ENCODE measurements at places on chromosomes 1 and 21. TPM values are rescaled to one million over a fixed set of nuclear protein-coding genes. Genes with fewer than 3 reads are reported as not detected.

The USP33 gene
- 71.0 TPM for total RNA-seq

The PDPN gene
- 10.7 TPM for total RNA-seq

The SELP gene
- total RNA-seq: 2.9 TPM

GRCh38 chr1:85607126-85607920, 26.8 kb downstream of the CCN1 start:
- no peaks in the 10 kb centered on the region for H3K36me3 ChIP-seq
- H3K27me3 ChIP-seq: no peaks in the 10 kb centered on the region
- H3K27ac ChIP-seq: no peak overlapping the region
- DNase-seq: peak; percentile 16

DNA sequence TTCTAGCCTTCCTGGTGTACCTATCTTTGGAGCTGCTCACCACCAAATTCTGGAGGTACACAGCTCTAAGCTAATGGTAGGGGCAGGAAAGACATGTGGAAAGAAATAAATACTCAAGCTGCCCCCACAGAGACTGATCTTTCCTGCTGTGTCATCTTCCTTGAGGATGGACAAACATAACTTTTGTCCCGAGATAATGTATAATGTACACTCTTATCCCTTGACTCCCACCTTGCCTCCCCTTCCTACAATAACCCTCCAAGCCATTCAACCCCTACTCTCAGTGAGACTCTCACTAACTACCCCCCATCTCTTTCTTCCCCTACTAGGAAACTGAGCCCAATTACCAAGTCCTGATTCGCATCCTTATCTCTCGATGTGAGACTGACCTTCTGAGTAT, 12.2 kb downstream of the ANXA9 start:
- no peak overlapping the region for H3K27ac ChIP-seq
- peaks cover 26% of the 10 kb centered on the region for H3K36me3 ChIP-seq
- H3K4me3 ChIP-seq: no peak overlapping the region

The SPSB1 gene
- total RNA-seq: 9.6 TPM

The BTBD19 gene
- 5.2 TPM for total RNA-seq

DNA sequence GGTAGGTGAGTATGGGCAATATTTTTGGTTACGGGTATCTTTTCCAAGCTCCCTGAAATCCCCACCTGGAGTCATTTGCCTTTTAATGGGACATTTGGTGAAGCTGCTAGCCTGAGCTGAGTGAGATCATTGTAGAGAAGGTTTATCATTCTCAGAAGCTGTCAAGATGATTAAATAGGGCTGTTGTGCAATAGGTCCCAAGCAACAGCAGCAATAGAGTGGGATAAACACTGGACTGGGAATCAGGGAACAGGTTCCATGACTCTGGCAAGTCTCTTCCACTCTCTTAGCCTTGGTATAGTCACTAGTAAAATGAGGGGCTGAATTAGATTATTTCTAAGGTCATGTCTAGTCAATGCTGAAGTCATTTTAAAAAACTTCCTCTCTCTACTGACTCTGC, 30.3 kb upstream of the FAM78B start:
- no peak for DNase-seq
- no peaks in the 10 kb centered on the region for H3K4me1 ChIP-seq
- no peaks in the 10 kb centered on the region for H3K36me3 ChIP-seq

DNA sequence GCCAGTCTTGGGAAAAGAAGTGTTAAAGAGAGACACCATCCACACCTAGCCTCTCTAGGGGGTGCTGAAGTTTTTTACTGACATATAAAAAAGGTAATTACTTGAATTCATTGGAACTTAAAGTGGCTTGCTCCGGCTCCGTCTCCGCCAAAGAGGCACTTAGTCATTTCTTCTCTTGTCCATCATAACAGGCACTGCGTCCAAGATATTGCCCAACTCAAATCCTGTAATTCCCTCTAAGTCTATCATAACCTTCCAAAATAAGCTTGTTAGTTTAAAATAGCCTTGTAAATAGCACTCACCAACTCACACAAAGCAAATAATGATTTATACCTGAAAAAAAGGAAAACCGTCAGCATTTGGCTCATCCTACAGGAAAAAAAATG, 160.5 kb downstream of the ZBTB18 start:
- DNase-seq: peak; percentile 13
- H3K4me1 ChIP-seq: no peaks in the 10 kb centered on the region
- no peak overlapping the region for H3K4me3 ChIP-seq

DNA sequence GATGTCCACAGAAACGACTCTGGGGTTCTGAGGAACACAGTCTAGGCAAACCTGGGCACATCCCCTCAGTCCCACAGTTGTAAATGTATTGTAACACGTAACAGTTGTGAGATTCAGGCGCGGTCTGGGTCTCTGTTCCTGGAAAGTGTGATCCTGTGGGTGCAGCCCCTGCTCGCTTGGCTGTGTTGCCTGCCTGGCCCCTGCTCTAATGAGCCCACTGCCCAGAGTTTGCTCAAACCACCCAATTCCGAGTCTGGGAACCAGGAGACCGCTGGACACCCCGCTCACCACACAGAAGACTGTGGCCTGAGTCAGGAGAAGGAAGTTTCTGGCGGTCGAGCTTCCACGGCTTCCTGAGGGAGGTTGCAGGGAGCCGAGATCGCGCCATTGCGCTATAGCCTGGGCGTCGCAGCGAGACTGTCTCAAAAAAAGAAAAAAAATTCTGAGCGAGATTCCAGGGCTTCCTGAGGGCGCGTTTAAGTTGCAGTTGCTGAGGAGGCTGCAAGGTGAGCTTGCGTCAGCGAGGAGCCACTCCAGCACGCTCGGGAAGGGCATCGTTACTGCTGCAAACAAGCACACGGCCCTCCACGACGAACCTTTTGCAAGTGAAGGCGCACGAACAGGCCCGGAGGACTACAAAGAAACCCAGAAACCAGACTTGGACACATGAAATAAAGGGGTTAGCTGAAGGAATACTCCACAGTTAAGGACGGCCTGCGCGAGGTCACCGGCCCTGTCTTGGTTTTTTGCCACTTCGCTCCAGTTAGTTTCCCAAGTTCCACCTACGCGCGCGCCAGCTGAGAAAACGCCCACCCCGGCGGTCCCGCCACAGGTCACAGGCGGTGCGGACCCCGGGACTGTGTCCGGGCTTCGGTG, 1.1 kb downstream of the C21orf58 start:
- H3K4me3 ChIP-seq: no peak overlapping the region
- peak; percentile 13 for DNase-seq
- H3K27ac ChIP-seq: no peak overlapping the region
- peaks cover 26% of the 10 kb centered on the region for H3K4me1 ChIP-seq

DNA sequence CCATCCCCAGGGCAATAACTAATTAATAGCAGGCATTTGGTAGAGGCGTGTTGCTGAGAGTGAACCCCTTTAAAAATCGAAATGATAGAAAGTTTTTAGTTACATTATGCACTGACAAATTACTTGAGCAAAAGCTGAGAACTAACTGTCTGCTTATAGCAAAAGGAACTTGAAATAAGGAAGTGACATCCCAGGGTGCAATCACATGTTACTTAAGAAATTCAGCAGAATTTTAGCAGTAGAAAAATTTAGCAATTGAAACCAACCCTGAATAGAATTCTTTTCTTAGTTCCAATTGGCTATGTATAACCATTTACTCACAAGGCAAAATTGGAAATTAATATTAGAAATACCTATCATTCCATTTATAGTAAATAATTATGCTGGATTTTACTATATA, 139.5 kb upstream of the SAMSN1 start:
- H3K27me3 ChIP-seq: no peaks in the 10 kb centered on the region
- no peak overlapping the region for H3K27ac ChIP-seq
- no peaks in the 10 kb centered on the region for H3K4me1 ChIP-seq
- no peak for DNase-seq
- H3K36me3 ChIP-seq: no peaks in the 10 kb centered on the region

DNA sequence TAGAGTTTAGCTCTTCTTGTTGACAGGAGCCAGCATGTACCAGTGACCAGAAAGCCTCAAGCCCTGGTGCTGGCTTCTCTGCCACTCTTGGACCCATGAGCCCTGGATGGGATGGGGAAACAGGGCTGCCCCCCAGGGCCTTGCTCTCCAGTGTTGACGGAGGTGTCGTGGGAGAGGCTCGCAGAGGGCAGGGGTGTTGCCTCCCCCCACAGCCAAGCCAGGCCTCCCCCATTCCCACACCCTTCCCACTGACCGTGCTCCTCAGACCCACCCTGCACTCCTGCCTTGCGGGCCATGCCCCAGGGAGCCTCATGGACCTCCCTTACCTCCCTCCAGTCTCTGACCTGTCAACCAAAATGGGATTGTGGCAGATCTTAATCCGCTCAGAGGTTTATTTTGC, 123.8 kb upstream of the COL6A1 start:
- no peak for DNase-seq
- no peaks in the 10 kb centered on the region for H3K36me3 ChIP-seq
- H3K27me3 ChIP-seq: no peaks in the 10 kb centered on the region
- no peaks in the 10 kb centered on the region for H3K4me1 ChIP-seq
- H3K4me3 ChIP-seq: no peak overlapping the region
- H3K27ac ChIP-seq: no peak overlapping the region

The PADI1 gene
- not detected for total RNA-seq

The APH1A gene
- 117 TPM for total RNA-seq

The WNT3A gene
- not detected for total RNA-seq

DNA sequence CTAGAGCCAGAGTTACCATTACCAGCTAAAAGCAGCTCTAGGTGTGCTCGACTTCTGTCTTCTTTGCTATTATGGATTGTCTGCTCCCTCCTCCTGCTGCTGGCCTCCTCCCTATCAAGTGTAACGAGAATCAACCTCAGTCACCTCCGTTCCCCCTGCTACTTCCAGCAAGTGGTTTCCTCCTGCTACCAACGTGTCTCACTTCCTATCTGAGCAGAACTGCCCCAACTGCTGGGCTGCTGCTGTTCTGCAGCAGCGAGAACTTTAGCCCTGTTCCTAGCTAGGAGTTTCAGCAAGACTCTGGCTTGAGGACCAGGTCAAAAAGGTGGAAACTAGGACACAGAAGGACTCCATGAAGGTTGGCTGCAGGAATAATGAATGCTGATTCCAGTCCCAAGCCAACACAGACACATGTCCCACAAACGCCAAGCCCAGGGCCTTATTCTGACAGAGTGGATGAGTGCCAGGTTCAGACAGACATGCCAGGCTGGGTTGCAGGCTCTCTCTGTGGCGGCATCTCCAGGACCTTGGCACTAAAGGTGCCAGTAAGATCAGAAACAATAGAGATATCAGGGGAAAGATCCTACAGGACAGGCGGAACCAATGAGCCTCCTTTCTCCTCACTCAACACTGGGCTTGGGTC, 46.9 kb downstream of the CD34 start:
- peaks cover 71% of the 10 kb centered on the region for H3K4me1 ChIP-seq
- no peaks in the 10 kb centered on the region for H3K27me3 ChIP-seq
- DNase-seq: peak; percentile 30
- H3K27ac ChIP-seq: peak overlapping the region; percentile 28
- H3K36me3 ChIP-seq: no peaks in the 10 kb centered on the region

GRCh38 chr1:68675336-68675735, 178.5 kb upstream of the DEPDC1 start:
- no peaks in the 10 kb centered on the region for H3K36me3 ChIP-seq
- H3K27ac ChIP-seq: no peak overlapping the region
- no peak overlapping the region for H3K4me3 ChIP-seq
- no peaks in the 10 kb centered on the region for H3K4me1 ChIP-seq
- H3K27me3 ChIP-seq: no peaks in the 10 kb centered on the region

GRCh38 chr21:27812279-27812678, 845.4 kb upstream of the ADAMTS5 start:
- no peak overlapping the region for H3K4me3 ChIP-seq
- H3K27ac ChIP-seq: no peak overlapping the region
- no peaks in the 10 kb centered on the region for H3K27me3 ChIP-seq
- no peaks in the 10 kb centered on the region for H3K36me3 ChIP-seq
- H3K4me1 ChIP-seq: no peaks in the 10 kb centered on the region
- no peak for DNase-seq

- DNase-seq: peak; percentile 60
- H3K27me3 ChIP-seq: no peaks in the 10 kb centered on the region
- H3K36me3 ChIP-seq: no peaks in the 10 kb centered on the region
- H3K4me3 ChIP-seq: no peak overlapping the region
Observed at GRCh38 chr1:56074007-56074651, 505.2 kb downstream of the PLPP3 start.

DNA sequence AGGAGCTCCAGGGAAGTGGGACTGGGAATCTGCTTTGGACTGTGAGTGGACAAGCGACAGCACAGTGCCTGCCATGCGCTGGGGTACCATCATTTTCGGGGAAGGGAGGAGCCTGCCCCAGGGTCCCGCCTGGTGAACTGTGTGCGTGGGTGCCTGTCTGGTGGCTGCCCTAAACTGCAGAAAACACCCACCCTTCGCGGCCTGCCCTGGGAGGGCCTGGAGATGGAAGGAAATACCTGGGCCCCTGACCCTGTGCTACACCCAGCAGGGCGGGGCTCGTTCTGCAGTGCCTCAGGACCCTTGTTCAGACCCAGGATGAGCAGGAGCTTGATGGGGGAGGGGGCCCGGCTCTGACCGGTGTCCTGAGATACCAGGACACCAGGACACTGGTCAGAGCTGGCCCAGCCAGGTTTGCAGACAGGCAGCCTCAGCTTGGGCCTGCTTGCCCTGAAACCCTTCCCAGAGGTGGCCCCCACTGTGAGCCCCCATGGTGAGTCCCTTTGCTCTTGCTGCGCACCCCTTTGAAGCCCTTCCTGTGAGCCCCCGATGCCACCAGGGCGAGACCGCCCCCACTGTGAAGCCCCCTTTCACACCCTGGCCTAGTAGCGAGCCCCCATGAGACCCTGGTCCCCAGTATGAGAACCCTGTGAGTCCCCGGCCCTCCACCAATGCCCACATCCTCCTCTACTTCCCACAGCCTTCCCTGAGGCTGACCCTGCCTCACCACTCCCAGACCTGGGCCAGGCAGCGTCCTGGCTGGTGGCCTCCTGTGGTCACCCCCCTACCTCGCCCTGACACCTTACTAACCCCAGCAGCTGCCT, 2.6 kb downstream of the GJC2 start:
- peaks cover 19% of the 10 kb centered on the region for H3K36me3 ChIP-seq
- peak; percentile 24 for DNase-seq
- H3K27ac ChIP-seq: no peak overlapping the region
- H3K4me1 ChIP-seq: peaks cover 6% of the 10 kb centered on the region

- H3K4me3 ChIP-seq: no peak overlapping the region
- no peak overlapping the region for H3K27ac ChIP-seq
- no peaks in the 10 kb centered on the region for H3K36me3 ChIP-seq
- no peak for DNase-seq
- H3K27me3 ChIP-seq: no peaks in the 10 kb centered on the region
Observed at GRCh38 chr1:168089326-168089978, 47.3 kb downstream of the GPR161 start.

The RUSC1 gene
- 21.9 TPM for total RNA-seq

The RIMKLA gene
- total RNA-seq: 0.34 TPM

- H3K36me3 ChIP-seq: no peaks in the 10 kb centered on the region
- H3K27me3 ChIP-seq: no peaks in the 10 kb centered on the region
- H3K4me3 ChIP-seq: no peak overlapping the region
Observed at GRCh38 chr1:42417166-42417565, 36.6 kb downstream of the RIMKLA start.

- H3K36me3 ChIP-seq: no peaks in the 10 kb centered on the region
- H3K27me3 ChIP-seq: no peaks in the 10 kb centered on the region
- H3K27ac ChIP-seq: no peak overlapping the region
- H3K4me1 ChIP-seq: no peaks in the 10 kb centered on the region
- H3K4me3 ChIP-seq: no peak overlapping the region
- no peak for DNase-seq
Observed at GRCh38 chr21:28856588-28857250, 136.0 kb downstream of the LTN1 start.
